ENCODE measurements at places on chromosomes 12 and 14.

DNA sequence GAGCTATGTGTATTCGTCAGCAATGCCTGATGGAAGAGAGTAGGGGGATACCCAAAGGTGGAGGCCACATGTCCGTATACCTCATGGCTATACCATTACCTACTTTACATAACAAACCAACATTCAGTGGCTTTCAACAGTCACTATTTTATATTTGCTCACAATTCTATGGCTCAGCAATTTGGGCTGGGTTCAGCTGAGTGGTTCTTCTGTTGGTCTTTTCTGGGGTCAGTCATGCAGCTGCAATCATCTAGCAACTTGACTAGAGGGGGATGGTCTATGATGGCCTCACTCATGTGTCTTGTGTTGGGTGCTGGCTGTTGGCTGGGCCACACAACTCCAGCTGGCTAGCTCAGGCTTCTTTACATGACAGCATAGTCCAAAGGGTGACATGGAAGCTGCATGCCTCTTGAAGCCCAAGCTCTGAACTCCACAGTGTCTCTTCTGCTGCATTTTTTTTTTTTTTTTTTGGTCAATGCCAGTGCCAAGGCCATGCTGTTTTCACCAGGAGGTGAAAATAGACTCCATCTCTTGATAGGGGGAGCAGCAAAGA, 53.7 kb downstream of the RIN3 start:
- no peak for DNase-seq

GRCh38 chr12:113285679-113286610, 49.0 kb downstream of the SLC8B1 start:
- no peak for DNase-seq

GRCh38 chr14:100620255-100621100, 33.3 kb upstream of the BEGAIN start:
- no peak for DNase-seq

- DNase-seq: no peak
These were observed 70.5 kb downstream of the LMNTD1 start for GRCh38 chr12:25482625-25483024.

DNA sequence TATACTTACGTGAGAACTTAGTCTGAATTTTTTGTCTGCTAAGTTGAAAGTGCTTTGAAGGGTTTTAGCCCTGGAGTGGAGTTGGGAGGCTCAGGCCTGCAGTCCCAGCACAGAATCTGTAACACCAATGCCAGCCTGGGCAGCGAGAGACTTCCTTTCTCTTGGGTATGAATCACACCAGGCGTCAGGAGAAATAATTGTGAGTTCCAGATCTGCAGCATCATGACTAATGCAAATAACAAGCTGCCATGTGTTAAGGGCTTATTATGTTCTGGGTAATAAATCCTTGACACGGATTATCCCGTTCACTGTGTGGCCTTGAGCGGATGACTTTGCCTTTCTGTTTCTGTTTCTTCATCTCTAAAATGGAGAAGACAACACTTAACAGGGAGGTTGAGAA, 70.6 kb downstream of the B4GALNT3 start:
- no peak for DNase-seq

DNA sequence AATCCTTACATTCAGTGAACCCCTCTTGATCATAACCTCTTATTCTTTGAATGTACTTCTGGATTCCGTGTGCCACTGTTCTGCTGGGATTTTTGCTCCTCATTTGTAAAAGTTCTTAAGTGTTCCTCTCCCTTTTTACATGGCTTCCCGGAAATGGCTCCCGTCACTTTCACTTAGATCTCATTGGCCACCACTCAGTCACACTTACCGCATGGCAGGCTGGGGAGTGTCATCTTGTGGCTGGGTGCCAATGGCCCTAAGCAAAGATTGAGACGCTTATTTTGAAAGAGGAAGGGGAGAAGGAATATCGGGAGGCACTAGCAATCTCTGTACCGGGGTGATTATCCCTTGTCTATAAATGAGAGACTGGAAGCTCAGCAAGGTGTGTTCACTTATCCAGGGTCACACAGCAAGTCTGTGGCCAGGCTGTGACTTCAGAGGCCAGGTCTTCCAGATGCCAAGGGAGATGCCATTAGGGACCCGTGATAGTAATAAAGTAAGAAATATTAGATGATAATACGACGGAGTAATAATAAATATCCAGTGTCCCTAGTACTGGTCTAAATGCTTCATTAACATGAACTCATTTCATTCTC, 68.8 kb downstream of the RNFT2 start:
- DNase-seq: no peak

DNA sequence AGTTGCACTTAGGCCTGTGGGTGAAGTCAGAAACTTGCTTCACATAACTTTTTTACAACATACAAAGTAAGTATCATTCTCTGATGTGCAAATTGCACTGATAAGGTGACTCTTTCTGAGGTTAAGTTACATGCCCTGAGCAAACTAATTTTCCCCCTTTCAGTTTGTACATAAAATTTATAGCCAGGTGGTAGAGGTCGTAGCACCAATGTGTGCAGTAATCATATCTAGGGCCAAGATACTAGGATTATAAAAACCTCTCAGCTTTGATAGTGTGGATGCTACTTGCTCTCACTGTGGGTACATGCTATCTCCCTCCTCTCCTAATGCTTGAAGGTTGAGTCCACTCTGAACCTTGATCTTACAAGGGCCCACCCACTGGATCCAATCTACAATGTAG, 130.7 kb upstream of the CPNE8 start:
- no peak for DNase-seq

DNA sequence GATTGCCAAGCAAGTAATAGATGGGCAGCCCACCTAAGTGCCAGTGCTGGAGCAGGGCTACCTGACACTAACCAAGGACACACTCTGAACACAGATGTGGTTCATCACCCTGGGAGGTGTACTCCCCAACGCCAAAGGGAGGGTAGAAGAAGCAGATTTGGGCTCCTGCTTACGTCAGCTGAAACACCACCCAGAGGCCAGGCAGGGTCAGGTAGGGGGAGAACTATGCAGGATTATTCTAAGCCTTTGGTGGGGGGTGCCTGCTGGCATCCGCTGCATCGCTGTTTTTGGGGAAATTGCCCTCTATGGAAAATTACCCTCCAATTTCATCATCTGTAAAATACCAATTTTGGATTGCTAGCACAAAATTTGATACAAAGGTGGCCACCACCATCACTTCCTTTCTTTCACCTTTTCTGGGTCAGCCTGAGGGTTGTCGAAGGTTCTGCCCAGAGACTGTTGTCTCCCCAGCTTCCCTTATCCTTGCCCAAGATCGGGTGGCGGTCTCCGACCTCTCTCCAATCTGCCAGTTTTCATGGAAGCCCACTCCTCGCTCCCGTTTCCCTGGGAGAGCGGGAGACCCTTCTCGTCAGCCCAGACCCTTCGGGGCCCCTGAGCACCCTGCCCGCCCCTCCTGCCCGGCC, 535 bp downstream of the BIN2 start:
- DNase-seq: no peak

GRCh38 chr14:105014631-105015030, 6.3 kb downstream of the CDCA4 start:
- DNase-seq: no peak

DNA sequence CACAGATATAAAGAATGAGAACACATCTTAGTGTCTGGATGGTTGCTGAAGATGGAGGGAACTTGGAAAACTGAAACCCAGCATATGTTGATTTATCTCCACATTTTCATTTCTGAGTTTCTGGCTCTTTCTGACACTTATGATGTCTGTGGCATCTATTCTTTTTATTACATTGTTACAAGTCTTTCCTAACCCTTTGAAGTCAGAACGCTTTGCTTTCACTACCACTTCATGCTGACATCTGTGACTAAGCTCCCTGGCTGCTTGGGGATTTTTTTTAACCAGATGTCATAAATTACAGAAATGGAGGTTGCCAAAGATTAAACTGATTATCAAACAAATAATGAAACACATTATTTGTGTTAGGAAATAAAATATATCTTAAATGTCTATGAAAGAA, 188.7 kb downstream of the KITLG start:
- no peak for DNase-seq

DNA sequence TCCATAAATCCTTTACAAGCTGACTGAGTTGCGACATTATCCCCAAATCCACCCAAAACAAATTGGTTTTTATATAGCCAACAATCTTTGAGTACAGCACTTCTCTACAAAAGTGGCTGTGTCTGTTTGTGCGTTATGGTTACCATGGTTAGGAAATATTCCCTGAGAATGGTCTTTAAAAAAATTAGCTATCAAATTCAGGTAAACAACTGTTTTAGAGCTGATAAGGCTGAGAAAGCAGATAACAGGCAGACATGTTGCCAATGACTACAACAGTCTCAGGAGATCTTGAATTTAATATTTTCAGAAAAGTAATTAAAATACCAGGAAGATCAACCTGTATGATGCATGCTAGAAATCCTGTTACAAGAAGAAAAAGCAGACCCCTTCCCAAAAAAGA, 248.0 kb downstream of the RASSF9 start:
- no peak for DNase-seq

- no peak for DNase-seq
These were observed 31.8 kb downstream of the SLC8B1 start for GRCh38 chr12:113302886-113303640.

- no peak for DNase-seq
These were observed 6.7 kb downstream of the RPH3A start for GRCh38 chr12:112798048-112798760.

GRCh38 chr14:52354242-52354641, 40.1 kb downstream of the PTGER2 start:
- DNase-seq: no peak

DNA sequence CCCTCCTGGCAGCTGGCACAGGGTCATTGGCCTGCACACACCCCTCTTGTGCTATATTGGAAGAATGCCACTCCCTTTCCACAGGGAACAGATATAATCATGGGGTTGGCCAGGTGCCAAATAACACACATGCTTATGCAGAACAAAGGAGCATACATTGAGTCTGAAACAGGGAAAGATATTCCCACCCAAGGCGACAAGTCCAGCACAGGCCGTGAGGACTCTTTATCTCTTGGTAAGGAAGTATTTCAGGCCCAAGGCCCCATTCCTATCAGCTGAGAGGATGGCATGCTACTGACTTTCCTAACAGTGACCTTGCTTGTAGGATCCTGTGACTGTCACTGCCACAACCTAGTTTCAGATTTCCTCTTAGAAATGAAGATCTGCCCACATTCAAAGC, 59.0 kb upstream of the STXBP6 start:
- no peak for DNase-seq

DNA sequence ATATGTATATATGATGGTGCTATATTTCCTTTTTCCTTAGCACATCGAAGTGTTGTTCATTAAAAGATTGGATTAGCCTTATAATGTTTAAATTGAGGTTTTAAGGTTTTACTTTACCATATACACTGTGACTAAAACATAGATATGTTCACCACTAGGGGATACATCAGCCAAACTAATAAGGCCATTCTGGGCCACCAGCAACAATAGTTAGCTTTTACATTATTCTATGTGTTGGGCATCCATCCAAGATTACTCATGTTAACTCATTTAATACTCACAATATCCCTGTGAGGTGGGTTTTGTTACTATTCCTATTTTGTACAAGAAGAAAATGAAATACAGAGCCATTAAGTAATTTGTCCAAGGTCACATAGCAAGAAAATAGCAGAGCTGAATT, 202.6 kb upstream of the AVPR1A start:
- no peak for DNase-seq

DNA sequence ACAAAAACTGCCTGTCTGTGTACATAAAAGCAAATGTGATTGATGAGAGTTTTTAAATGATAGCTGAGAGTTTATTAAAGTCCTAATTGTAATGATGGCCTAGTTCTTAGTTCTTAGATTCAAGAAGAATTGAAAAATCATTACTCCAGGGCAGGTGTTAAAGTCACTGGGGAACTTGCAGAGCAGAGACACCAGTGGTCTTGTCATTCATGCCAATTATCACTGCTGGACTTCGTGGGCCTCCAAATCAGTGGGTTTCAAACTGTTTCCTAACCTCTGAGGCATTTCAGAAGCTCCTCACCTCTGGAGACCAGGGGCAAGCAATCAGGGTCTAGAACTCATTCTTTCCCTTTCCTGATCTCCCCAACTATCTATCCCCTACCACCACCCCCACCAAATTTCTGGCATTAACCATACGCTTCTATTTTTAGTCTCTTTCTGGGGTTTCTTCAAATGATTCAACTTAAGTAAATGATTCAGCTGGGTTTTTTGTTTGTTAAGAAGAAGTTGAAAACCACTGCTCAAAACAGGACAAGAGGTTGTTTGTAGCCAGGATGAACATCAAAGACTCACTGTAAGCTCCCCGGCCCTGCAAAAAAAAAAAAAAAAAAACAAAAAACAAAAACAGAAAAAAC, 80.1 kb downstream of the CEP83 start:
- no peak for DNase-seq

DNA sequence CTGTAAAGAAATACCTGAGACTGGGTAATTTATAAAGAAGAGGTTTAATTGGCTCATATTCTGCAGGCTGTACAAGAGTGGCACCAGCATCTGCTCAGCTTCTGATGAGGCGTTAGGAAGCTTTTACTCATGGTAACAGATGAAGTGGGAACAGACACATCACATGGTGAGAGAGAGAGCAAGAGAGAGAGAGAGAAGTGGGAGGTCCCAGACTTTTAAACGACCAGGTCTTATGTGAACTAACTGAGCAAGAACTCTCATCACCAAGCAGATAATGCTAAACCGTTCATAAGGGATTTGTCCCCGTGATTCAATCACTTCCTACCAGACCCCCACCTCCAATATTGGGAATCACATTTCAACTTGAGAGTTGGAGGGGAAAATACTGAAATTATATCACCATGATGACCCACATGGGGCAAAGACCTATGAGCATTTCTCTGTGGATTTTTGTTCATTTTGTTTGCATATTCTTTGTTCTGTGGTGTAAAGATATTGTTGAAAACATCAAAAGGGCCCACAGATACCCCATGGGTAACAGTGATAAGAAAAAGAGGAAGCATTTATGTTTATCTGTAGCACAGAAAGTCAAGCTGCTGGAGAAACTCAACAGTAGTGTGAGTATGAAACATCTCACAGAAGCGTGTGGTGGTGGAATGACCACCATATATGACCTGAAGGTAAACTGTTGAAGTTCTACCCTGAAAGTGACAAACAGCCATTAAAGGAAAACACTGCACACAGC, 135.2 kb upstream of the PDE3A start:
- no peak for DNase-seq

GRCh38 chr14:34912182-34912581, 37.0 kb upstream of the BAZ1A start:
- DNase-seq: no peak

DNA sequence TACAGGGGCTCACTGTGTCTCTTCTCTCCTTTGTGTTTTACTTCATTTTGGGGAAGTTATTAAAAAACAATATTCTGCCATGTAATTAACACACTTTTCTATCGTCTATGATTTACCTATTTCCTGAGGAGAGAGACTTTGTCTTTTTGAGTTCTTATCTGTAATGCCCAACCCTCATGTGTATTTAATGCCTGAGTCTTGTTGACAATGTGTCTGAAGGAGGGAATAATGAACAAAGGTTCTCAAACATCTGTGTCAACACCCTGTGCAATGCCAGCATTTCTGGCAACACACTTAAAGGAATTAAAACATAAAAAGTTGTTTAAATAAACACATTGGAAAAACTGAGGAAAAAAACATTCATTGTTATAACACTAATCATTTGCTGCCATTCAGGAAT, 147.1 kb downstream of the SLC15A5 start:
- no peak for DNase-seq

GRCh38 chr14:85596562-85596961, 66.6 kb downstream of the FLRT2 start:
- no peak for DNase-seq
